ENCODE measurements at places on chromosomes 12 and 14. TPM values are rescaled to one million over a fixed set of nuclear protein-coding genes. Genes with fewer than 3 reads are reported as not detected.

Gene ESYT1
- 80.8 TPM for total RNA-seq

- peak; percentile 21 for DNase-seq
These were observed 34.8 kb downstream of the HIGD1C start for GRCh38 chr12:50986966-50987737.

GRCh38 chr12:31954925-31955858 lies 4.0 kb upstream of the RESF1 start:
- DNase-seq, result no peak

DNA sequence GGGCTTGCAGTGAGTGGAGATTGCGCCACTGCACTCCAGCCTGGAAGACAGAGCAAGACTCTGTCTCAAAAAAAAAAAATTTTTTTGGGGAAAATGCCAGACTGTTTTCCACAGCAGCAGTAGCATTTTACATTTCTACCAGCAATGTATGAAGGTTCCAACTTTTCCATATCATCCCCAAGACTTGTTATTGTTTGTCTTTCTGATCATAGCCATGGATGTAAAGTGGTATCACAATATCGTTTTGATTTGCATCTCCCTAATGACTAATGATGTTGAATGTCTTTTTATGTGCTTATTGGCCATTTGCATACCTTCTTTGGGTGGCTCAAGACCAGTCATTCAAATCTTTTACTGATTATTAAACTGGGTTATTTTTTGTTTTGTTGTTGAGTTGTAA lies 63.7 kb downstream of the NTN4 start:
- DNase-seq, result no peak

GRCh38 chr12:80170915-80171314 lies 71.6 kb downstream of the OTOGL start:
- no peak for DNase-seq

DNA sequence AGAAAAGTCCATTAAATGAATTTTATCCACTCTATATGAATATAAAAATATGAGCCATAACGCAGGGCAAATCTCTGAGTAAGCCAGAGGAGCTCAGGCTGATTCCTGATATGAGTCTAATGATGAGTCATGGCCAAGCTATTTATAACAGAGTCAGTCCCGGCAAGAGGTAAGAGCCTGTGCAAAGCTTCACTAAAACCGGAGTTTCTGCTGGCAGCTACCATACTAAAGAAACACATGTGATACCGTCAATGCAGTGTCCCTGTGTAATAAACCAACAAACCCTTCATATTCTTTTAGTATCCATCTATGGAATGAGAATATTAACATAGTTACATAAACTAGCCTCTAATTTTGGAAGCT lies 319.4 kb downstream of the KCNC2 start:
- no peak for DNase-seq

Gene ADAMTS20
- 6.0 TPM for total RNA-seq

Gene GARIN6
- not detected for total RNA-seq

Gene ANKRD33
- 1.7 TPM for total RNA-seq

Measured in WTC11 (cell line).